H1 (cell line): ENCODE measurements at places on chromosomes 7 and 10. TPM values are rescaled to one million over a fixed set of nuclear protein-coding genes. Genes with fewer than 3 reads are reported as not detected.

Gene NUTM2E
- 0.21 and 0.28 TPM in 2 replicates for total RNA-seq

GRCh38 chr7:18401757-18402156 is 93.8 kb upstream of the HDAC9 start:
- no peak for DNase-seq

Gene CNPY1
- not detected in 2 replicates for total RNA-seq

Gene VPS50
- total RNA-seq: 8.8 and 9.3 TPM in 2 replicates

Gene CYP2C19
- total RNA-seq: not detected in 2 replicates

- no peak for DNase-seq
These were observed 11.5 kb downstream of the ZMIZ2 start for GRCh38 chr7:44760034-44760580.

DNA sequence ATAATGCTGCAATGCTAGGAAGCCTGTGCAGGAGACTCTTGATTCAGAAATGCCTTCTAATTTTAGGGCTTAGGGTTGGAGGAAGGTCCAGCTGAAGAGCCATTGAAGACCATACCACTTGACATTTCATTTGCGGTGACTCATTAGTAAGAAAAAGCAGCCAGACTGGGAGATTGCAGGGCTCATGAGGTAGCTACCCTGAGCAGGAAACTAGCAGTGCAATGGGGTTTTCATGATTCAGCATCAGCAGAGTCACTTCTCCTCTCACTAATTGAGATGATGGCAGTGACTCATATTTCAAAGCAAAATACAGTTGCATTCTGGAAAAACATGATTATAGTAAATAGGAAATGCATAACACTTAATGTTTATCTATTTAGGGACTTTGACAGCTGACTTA is 434.1 kb downstream of the DNAJB9 start:
- no peak for DNase-seq

DNA sequence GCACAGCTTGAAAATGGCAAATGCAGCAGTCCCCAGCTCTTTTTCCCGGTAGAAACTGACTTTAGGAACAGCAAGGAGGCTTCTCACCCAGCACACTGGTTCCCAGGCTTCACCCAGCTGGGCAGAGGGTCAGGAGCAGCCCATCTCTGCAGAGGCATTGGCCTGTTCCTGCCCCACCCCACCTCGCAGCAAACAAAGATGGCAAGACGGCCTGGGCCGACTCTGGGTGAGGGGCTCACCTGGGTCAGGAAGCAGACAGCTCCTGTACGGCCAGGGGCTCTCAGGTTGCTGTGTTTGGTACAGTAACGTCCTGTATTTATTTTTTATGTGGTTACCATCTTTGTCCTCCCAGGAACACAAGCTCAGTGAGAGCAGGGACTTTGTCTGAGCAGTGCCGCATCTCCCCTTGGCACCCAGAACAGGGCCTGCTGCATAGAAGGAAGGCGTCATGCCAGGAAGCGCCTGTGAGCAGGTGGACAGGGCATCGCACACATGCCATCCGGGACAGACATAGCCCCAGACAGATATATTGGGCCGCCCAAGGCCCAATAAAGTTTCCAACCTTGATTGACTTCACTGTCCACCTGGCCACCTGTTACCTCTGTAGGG is 585.0 kb upstream of the FOXK1 start:
- no peak for DNase-seq

- no peak for DNase-seq
These were observed 112.4 kb upstream of the FZD8 start for GRCh38 chr10:35754519-35754918.
